ENCODE measurements at places on chromosomes 7 and 10. TPM values are rescaled to one million over a fixed set of nuclear protein-coding genes. Genes with fewer than 3 reads are reported as not detected.

FGFBP3 gene
- total RNA-seq: 9.6 TPM

PODXL gene
- 25.5 TPM for total RNA-seq

CYP17A1 gene
- total RNA-seq: not detected

VOPP1 gene
- 38.9 TPM for total RNA-seq

MYL7 gene
- 2.5 TPM for total RNA-seq

SFTPD gene
- 0.24 TPM for total RNA-seq

ASB10 gene
- not detected for total RNA-seq

FAM237B gene
- not detected for total RNA-seq

PILRA gene
- 2.8 TPM for total RNA-seq

VWDE gene
- 1.0 TPM for total RNA-seq

IKZF1 gene
- 2.0 TPM for total RNA-seq

DNA sequence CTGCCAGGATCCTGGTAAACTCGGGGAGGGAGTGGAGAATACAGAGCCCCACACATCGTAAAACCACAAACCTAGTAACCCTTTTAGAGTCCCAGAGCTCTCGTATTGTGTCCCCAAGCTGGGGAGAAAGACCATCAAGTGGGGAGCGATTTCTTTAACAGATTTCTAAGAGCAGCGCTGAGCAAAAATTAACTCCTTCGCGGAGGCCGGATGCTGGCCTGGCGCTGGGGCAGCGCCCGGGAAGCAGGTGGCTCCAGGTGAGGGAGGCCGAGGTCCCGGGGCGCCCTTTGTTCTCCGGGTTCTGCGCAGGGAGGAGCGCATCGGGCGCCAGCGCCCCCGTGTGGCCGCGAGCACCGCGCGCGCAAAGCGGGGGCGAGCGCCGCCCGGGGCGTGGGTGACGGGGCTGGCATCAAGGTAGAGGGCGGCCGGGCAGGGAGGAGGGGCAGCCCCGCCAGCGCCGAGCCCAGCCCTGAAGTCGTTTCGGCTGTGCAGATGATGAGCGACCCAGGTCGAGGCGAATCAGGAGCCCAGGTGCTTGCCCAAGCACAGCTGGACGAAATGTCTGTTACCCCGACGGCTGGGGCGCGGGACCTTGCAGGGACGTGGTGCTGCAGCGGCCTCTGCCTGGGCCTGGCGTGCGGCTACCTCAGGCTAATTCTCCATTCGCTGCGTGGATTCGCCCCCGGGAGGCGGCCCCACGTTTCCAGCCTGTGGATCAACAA lies 10.4 kb upstream of the FGFR2 start:
- no peak for DNase-seq

DNA sequence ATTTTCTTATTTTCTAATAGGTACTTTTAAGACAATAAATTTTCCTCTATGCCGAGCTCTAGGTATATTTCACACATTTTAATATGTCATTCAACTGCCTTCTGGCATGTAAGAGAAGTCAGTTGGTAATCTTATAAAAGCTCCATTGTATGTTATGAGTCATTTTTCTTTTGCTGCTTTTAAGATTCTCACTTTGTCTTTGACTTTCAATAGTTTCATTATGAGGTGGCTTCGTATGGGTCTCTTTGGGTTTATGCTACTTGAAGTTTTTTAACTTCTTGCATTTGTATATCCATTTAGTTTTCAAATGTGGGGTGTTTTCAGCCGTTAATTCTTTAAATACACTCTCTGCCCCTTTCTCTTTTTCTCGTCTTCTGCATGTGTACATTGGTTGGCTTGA lies 80.5 kb downstream of the ABCA13 start:
- no peak for DNase-seq

- no peak for DNase-seq
Measured at GRCh38 chr7:144500225-144500624, 96.7 kb upstream of the NOBOX start.

- DNase-seq: no peak
Measured at GRCh38 chr10:9198611-9199010, 1144.1 kb downstream of the GATA3 start.

DNA sequence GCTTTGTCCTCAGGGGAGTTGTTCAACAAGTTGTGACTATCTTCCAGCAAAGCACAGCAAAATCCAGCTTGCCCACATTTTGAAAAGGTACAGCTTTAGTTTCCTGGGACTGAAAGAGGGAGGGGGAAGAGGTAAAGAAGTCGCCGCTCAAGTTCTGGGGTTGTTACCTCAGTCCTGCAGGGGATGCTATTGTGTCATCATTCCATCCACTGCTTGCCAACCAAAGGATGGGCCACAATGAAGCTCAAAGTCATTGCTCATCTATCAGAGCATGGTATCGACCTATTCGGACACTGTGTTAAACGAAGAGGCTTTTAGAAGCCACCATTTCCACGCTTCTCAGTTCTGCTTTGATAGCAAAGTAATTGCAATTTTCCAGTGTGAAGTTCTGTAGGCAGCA lies 34.3 kb downstream of the NPY start:
- DNase-seq: no peak

GRCh38 chr10:44291091-44291490 lies 93.8 kb downstream of the CXCL12 start:
- DNase-seq: no peak

- peak; percentile 83 for DNase-seq
Measured at GRCh38 chr7:100247152-100247757, 27.5 kb downstream of the PVRIG start.

- DNase-seq: no peak
Measured at GRCh38 chr10:2839081-2839725, 228.1 kb upstream of the PFKP start.

- no peak for DNase-seq
Measured at GRCh38 chr10:92278996-92279696, 11.7 kb downstream of the CPEB3 start.

DNA sequence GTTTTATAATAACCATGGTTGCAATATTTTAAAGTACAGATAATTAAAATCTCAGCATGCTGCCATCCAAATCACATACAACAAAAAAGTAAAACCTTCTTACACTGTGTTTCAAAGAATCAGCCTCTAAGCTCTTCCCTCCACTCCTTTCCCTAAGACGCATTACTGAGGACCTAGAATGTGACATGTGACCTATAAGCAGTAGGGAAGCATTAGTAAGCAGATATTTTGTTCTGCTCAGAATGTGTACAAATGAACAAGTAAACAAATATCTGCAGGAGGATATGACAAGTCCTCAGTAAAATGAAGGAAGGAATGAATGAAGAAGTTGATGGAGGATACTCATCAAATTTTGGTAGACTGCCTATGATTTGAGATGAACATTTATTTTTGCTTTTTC lies 49.1 kb downstream of the RAB11FIP2 start:
- no peak for DNase-seq

GRCh38 chr10:127926455-127926854 lies 19.6 kb downstream of the PTPRE start:
- DNase-seq: no peak

DNA sequence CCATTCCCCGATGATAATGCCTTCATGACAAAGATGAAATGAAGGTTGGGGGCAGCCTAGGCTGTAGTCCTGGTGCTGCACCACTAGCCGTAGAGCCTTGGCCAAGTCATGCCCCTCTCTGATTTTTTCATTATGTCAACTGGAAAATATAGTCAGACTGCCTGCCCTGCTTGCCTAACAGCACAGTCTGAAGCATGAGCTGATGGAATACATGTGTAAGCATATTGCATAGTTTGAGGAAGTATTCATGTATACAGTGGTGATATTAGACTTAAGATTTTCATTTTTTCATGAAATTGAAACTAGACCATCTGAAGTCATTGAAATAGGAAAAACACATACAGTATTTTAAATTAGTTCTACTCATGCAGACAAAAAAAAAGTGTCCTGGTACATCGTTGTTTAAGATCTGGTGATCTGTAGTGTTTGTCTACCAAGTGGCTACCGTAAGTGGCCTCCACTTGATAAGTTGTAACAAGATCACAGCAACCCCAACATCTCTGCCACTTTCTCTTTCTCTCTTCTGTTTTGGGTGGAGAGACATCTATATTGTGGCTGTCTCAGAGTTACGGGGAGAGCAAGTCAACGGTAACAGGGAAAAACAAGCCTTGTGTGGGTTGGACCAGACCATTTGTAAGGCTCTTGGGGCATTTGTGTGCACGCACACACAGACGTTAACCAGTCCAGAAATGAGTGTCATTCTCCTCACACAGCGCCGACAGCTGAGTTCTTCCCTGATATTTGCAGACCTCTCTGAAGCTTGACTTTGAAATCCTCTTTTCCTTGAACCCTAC lies 716.6 kb upstream of the GALNT17 start:
- no peak for DNase-seq

DNA sequence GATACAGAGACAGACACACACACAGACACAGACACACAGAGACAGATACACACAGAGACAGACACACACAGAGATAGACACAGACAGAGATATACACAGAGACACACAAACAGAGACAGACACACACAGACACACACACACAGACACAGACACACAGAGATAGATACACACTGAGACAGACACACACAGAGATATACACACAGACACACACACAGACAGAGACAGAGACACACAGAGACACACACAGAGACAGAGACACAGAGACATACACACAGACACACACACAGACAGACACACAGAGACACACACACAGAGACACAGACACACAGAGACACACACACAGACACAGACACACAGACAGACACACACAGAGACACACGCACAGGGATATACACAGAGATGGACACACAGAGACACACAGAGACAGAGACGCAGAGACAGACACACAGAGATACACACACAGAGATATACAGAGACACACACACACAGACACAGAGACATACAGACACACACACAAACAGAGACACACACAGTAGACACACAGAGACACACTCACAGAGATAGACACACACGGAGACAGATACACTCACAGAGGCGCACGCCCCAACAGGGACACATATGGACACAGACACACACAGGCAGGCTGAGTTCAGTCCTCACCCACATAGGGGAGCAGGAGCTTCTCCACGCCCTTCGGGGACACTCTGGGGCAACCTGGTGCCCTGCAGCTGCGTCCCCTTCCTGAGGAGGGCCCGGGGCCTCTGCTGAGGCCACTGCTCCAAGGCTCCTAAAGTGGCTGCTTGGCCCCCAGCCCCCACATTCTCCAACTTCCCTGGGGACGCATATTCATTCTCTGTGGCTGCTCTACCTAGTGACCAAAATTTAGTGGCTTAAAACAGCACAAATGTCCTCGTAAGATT lies 10.3 kb upstream of the PPP2R2D start:
- DNase-seq: no peak

DNA sequence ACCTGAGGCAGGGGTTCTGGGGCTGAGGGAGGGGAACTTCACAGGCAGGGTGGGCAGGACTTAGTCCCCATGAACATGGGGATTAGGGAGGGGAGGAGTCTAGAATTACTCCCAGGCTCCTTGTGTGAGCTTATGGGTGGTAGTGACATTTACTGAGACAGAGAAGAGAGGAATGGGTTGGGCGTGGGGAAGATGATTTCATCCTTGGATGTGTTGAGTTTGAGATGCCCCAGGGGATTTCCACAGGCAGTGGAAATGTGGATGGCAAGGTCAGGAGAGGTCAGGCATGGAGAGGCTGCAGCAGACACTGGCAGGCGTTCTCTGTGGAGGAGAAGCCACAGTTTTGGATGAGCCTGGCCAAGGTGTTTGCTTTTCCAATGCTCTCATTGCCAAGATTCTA lies 26.4 kb upstream of the GSDME start:
- no peak for DNase-seq

GRCh38 chr10:12262278-12262981 lies 66.4 kb downstream of the CDC123 start:
- DNase-seq: no peak

DNA sequence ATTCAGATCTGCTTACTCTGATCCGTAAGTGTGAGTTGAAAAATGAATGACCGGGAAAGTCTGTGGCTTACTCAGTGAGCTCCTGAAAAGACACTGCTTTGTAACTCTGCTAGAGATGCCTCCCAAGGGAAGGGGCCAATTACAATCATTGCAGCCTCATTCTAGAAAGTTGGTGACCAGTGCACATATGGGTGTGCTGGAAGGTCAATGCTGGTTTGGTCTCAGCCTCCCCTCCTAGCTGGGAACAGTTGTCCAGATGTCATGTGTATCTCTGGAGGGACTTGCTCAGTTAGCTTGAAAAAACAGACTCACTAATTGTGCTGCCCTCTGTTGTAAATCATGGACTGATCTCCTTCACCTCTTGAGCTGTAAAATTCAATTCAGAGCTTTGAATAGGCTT lies 405.0 kb downstream of the ADRA2A start:
- DNase-seq: no peak

GRCh38 chr7:81419731-81420130 lies 350.1 kb downstream of the HGF start:
- no peak for DNase-seq

DNA sequence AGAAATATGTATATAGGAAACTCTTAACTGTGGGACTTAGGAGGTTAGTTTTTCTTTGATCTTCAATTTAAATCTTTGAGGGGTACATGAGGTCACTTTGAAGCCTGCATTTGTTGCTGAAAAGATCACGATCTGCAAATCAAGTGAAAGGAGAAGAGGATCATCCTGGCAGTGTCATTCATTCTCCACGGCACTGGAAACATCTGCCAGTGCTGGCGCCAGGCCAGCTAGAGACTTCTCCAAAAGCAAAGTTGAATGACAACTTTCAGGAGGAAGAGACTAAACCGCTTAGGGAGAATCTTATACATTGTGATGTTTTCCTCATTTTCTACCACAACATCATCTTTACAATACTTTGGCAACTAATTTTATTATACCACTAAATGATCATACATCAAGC lies 42.5 kb downstream of the MRC1 start:
- DNase-seq: no peak

All from type B pancreatic cell (in vitro differentiated cells).